Sciatic nerve (tissue), 2 donors: ENCODE measurements at places on chromosomes 2 and 18. TPM values are rescaled to one million over a fixed set of nuclear protein-coding genes. Genes with fewer than 3 reads are reported as not detected.

DNA sequence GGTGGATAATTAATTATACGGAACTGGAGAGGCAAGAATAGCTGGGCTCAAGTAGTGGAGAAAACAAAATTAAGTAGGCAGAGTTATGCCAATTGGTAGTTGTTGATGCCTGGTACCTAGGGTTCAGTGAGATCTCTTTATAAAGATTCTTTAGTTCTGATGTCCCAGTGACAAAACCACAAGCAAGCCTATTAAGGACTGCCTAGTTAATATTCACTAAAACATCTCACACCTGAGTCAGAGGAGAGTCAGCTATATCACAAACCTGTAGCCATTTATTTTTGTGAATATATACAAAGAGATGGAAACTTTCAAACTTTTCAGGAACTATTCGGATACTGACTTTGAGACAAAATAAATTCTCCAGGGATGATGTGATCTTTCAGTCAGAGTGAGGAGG, 213.9 kb upstream of the CYP26B1 start:
- no peak for DNase-seq

DNA sequence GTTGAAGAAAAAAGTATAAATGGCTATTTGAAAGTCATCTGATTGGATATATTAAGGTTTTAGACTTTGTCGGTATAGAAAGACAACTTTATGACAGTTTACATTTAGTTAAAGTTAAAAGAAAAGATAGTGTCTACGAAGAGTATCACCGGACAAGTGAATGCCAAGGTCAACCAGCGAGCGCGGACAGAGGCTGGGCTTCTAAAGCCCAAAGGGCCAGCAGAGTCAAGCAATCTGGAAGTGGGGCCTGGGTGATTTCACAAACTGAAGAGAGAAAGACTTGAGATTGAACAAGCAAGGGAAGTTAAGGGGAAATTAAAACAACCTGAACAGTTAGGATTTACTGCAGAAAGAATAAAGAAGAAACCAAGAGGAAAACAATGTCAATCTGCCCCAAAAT, 16.3 kb downstream of the ZNF521 start:
- no peak for DNase-seq

DNA sequence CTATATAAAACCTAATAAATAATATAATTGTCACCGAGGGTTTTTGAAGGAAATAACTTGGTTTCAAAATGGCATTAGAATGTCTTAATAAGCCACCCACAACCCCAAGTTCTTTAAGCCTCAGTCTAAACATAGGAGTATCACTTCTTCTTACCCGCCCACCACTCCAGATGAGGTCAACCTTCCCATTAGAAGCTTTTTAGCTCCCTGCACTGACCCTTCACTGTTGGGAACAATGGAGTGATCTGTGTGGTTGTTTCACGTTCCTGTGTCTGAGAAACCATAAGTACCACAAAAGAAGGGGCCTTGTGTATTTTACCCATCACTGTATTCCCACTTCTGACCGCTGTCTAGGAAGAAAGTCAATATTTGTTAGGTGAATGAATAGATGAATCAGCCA, 326.3 kb upstream of the ZNF521 start:
- no peak for DNase-seq

DNA sequence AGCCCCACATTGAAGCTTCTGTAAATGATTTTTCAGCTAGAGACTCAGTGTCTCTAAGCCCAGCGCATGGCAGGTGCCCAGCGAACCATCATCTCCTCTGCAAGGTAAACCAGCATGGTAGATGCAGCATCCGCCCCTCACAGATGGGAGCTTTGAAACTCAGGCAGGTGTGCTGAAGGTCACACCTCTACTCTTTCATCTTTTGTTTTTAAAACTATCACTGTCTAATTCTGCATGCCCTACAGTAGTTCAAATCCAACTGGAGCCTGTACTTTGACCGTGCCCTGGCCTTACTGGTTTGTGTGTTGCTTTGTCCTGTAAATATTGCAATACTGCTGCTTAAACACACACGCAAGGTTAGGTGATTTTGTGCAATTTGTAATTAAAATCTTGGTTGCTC, 831.1 kb downstream of the GALR1 start:
- no peak for DNase-seq

- DNase-seq, result no peak
Observed at GRCh38 chr18:61887838-61888237, 5.0 kb downstream of the RNF152 start.

DNA sequence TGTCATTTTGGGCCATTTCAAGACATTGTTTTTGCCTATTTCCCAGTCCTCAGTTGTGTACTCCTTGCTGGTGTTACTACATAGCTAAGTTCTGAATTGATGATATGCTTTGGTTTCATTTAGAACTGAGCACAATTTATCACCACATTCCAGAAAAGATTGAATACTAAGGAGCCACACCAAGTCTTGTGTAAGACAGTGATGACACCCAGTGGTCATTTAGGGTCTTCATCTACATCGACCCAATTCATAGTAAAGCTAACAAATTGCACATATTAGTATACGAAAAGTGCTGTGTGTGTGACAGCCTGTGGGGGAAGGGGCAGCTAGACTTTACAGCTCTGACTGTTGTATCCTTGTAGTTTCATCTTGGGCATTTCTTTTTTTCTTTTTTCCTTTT, 10.9 kb upstream of the DLX2 start:
- no peak for DNase-seq

- DNase-seq, result no peak
Observed at GRCh38 chr2:101197814-101198213, 46.6 kb upstream of the TBC1D8 start.

DNA sequence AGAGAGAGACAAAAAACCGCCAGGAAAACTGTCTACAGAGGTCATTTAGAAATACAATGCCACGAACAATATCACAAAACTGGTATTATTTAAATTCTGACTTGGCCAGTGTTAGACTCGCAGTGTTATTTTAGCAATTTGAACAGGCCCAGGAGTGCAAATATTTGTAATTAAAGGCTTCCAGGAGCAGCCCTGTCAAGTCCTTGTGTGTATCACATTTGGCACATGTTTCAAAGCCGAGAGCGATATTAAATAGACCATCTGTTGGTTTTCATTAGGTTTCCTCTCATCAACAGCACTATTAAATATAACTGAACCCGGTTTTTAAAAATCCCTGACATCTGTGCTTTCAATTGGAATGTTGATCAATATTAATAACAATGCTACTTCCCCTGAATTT, 656.9 kb downstream of the TSN start:
- no peak for DNase-seq

DNA sequence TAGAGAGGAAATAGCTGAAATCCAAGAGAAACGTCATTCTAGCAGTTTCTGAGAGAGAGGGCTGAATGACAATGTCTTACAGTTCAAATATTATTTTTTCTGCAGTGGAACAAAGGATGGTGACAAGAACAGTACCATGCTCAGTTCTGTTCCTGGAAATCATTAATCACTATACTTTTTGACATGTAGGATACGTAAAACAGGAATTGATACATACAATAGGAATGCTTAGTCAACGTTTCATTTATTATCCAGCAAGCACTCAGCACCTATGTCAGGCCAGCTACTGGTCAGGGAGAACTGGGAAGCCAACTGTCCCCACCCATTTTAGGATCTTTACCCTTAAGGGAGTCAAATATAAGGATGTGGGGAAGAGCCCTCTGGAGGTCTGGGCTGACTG, 114.7 kb downstream of the DHRS9 start:
- DNase-seq, result no peak

DNA sequence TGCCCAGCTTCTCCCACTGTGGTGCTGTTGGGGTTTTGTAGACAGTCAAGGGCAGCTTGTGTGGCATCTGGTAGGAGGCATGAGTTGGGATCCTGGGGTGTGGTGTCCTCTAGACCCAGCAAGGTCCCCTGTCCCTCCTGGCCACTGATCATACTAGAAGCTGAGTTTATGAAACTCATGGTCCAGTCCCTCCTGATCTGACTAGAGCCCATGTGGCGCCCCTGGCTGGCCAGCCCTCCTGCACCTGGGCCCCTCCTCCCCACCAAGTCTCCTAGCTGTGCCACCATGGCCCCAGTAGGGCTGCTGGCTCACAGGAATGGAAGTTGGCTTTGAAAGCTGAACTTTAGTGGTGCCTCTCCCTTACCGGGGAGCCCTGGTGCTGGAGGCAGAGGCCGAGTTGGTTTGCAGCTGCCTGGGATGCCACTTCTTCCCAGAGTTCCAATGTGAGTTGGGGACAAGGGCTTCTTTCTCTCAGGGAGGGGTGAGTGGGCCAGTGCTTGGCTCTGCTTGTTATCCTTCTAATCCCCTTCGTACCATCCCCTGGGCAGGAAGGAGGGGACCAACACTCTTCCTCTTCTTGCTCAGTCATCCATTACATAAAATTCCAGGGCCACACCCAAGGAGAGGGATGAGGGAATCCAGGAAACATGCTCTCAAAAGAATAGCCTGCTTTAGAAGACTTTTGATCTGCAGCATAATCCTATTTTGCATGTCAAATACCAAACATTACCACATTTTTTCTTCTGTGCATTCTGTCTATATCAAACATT, 37.5 kb upstream of the HAAO start:
- no peak for DNase-seq

GRCh38 chr18:56146565-56146964, 491.8 kb downstream of the TXNL1 start:
- DNase-seq, result no peak

DNA sequence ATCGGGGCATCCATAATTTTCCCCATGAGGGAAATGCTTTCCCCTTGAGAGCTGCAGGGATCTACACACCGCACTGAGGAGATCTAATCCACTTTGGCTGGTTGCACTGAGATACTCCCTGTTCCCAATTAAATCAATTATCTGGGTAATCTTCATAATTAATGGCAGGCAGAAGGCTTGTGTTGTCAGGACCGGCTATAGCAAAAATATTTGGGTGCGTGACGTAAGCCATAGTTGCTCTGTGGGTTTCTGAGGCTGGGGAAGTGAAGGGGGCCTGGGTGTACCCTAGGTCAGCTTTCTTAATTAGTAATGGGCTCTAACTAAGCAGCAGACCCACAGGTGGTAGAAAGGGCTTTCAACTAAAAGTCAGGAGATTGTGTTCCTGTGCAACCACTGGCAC, 62.8 kb upstream of the UPP2 start:
- no peak for DNase-seq

DNA sequence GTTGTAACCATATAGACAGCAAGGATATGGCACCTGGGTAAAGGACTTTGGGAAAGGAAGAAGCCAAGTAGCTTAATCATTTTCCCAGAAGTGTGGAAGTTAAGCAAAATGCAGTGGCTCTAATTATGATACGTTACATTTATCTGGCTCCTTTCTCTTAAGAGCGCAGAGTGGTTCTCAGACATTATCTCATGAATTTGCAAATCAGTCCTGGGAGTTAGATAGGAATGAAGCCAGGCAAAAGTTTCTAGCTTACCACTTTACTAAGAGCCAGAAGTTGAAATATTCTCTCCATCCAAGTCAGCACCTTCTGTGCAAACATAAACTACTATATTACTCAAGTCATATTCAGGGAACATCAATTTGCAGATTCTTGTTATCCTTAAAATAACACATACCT, 10.9 kb upstream of the PIEZO2 start:
- no peak for DNase-seq

GRCh38 chr2:144350151-144350802, 169.6 kb downstream of the ZEB2 start:
- no peak for DNase-seq

GRCh38 chr18:2263303-2263890, 307.9 kb downstream of the METTL4 start:
- no peak for DNase-seq

DNA sequence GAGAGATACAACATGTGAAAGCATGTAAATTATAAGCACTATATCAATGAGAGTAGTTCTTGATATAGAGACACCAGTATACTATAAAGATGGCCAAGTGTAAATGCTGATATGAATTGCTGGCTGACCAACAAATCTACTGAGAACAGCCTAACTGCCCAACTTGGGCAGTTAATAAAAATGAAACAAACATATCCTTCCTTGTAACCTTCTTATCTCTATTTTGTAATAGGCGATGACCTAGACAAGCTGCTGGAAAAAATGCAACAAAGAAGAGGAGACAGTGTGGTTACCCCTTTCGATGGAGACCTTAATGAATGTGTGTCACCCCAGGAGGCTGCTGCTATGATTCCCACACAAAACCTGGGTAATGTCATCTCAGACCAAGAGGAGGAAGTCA, 148.7 kb downstream of the ESCO1 start:
- DNase-seq, result no peak

DNA sequence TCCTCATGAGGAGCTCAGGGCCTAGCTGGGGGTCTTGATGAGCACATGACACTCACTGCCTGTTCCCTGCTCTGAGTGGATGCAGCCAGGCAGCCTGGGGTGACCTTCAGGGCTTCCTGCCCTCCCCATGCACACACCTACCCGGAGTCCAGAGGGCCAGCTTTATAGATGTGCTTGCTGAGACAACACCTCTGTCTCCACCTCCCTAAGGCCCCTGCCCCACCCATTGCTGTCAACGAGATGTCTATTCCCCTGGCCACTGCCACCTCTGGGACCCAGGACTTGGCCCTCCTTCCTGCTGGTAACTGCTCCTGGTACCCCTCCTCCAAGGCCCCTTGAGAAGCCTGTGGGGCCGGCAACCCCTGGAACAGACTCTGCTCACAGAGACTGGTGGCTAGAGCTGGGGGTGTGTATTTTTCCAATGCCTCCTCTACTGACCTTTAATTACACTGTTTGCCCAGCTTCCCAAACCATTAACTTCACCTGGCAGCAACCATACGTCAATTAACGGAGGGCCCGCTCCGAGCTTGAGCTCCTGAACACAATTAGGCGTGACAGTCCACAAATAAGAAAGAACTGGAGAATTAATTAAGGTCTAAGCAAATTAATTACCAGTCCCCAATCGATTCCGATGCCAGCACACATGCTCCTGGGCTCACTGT, 66.3 kb downstream of the EMX1 start:
- no peak for DNase-seq

DNA sequence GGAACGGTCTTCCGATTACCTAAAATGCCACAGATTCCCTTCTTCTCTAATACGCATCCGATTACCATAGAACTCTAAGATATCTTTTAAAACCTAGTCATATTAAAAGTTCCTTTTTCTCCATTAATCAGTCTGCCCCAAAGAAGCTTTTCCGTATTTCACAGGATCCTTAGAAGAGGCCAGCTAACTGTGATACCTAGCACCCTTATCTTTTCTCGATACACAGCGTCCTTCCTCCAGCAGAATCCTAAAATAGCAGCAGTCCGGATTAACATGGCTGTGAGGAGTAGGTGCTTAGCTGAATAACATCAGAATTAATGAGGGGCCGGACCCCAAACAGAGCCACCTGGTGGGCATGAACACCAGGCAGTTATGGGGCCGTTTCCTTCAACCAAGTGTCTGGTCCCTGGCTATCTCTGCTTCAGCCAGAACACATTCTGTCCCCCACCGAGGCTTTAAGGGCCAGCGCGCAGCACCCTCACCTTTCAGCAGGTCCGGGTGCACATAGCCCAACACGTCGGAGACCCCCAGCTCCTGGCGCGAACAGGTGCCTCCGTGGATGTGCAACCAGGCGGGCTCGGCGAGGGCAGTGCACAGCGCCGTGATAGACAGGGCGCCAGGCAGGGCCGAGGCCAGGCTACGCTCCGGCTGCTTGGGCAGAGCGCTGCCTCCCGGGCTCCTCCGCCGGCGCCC, 995 bp downstream of the TMEM127 start:
- DNase-seq, result no peak

MYO5B gene
- 9.9 TPM for total RNA-seq

RBKS gene
- total RNA-seq, result 4.8 TPM

COL6A3 gene
- 198 TPM for total RNA-seq

CWC22 gene
- 23.6 TPM for total RNA-seq

CD28 gene
- 3.4 TPM for total RNA-seq

ZNF385B gene
- 5.3 TPM for total RNA-seq

PPIL3 gene
- 35.1 TPM for total RNA-seq

SALL3 gene
- 0.09 TPM for total RNA-seq
